Stimulated activated CD4-positive, alpha-beta T cell treated with anti-CD3 and anti-CD28 coated beads, Interleukin-12 subunit alpha, Interleukin-12 subunit beta, amount 100 ng/mL, for 4 hours (primary cell): ENCODE measurements at places on chromosomes 2 and 18.

GRCh38 chr2:175256806-175257585 lies 75.5 kb upstream of the ATP5MC3 start:
- no peak for DNase-seq

DNA sequence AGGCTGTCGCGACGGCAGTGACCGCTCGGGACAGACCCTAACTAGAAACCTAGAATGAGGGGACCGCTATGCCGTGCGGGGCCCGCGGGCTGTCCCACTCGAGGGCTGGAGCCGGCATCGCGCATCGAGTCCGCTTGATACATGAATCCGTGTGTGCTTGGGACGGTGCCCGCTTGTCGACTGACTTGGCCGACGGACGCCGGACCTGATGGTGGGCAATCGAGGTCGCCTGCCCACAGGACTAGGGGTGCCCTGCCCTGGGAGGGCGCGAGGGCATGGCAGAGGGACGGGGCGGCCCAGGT lies 749 bp upstream of the PTMA start:
- DNase-seq = no peak

GRCh38 chr2:61463769-61464475 lies 7.0 kb downstream of the USP34 start:
- no peak for DNase-seq

DNA sequence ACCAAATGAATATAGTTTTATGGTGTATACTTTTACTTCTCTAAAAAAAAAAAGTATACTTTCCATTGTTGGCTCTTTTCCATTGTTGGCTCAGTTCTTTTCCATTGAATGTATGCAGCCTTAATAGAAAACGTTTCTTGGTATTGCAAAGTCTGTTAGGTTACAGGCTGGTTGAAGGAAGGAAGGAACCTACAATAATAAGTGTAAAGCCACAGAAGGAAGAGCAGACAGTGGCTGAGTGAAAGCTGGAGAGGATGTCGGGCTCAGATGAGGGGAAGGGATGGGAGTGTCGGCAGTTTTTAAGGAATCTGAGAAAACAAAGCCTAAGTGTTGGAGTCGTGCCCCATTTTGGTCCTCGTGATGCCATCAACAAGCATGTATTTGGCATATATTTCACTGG lies 6.8 kb downstream of the COPS8 start:
- DNase-seq = no peak

DNA sequence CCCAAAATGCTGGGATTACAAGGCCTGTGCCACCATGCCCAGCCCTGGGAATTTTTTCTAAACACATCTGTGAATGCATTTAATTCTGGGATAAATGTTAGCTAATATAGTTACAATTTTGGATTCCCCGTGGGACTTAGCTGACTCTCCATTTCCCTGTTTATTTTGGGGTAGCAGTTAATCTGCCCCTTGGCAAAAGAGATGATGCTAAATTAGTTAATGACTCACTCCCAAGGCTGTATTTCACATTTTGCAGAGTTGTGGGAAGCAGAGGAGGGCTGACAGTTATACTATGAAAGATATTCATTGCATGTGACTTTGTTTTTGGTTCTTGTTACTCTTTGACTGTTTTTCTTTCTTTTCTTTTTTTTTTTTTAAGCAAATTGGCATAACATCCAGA lies 3.2 kb downstream of the MTHFD2 start:
- no peak for DNase-seq

GRCh38 chr2:237446338-237446665 lies 32.3 kb upstream of the COL6A3 start:
- DNase-seq = no peak
